SJSA1 (cell line): ENCODE measurements at places on chromosomes 11 and 22. TPM values are rescaled to one million over a fixed set of nuclear protein-coding genes. Genes with fewer than 3 reads are reported as not detected.

GRM5 gene
- total RNA-seq: not detected in 2 replicates

DMC1 gene
- total RNA-seq: not detected in 2 replicates

CRYBB3 gene
- total RNA-seq: not detected in 2 replicates

SCN3B gene
- total RNA-seq: 0.18 TPM in 1 of 2 replicates, not detected in the other

SHISAL1 gene
- total RNA-seq: 1.5 and 2.4 TPM in 2 replicates

KCNE3 gene
- total RNA-seq: not detected in 2 replicates

ASPHD2 gene
- 0.06 and 0.87 TPM in 2 replicates for total RNA-seq

SDHAF2 gene
- total RNA-seq: 70.6 and 71.9 TPM in 2 replicates

KCNA4 gene
- not detected in 2 replicates for total RNA-seq

ADM2 gene
- total RNA-seq: 0.05 TPM in 1 of 2 replicates, not detected in the other

CD3D gene
- not detected in 2 replicates for total RNA-seq

GAS2 gene
- total RNA-seq: 1.8 and 2.0 TPM in 2 replicates

NLRP14 gene
- not detected in 2 replicates for total RNA-seq

OR8G5 gene
- total RNA-seq: not detected in 2 replicates

OR10AG1 gene
- not detected in 2 replicates for total RNA-seq

SAA4 gene
- total RNA-seq: not detected in 2 replicates

NRGN gene
- 2.9 and 5.2 TPM in 2 replicates for total RNA-seq

YPEL4 gene
- total RNA-seq: not detected in 2 replicates

NCAPD3 gene
- total RNA-seq: 15.2 and 29.4 TPM in 2 replicates

SLC22A9 gene
- not detected in 2 replicates for total RNA-seq

RBMXL2 gene
- not detected in 2 replicates for total RNA-seq

KCNJ5 gene
- not detected in 2 replicates for total RNA-seq

YAP1 gene
- total RNA-seq: 30.0 and 38.1 TPM in 2 replicates

RAG1 gene
- total RNA-seq: 0.22 and 0.45 TPM in 2 replicates

APOL4 gene
- total RNA-seq: 0.08 TPM in 1 of 2 replicates, not detected in the other

SLC25A22 gene
- 5.1 and 11.1 TPM in 2 replicates for total RNA-seq

PARVA gene
- total RNA-seq: 59.9 and 98.3 TPM in 2 replicates

BRSK2 gene
- total RNA-seq: 0.06 and 0.55 TPM in 2 replicates

CASP5 gene
- total RNA-seq: not detected in 2 replicates

OR1S2 gene
- total RNA-seq: not detected in 2 replicates
